Esophagus mucosa (tissue), 1 donor: ENCODE measurements at places on chromosomes 2 and 18. TPM values are rescaled to one million over a fixed set of nuclear protein-coding genes. Genes with fewer than 3 reads are reported as not detected.

Gene IL1RL1
- total RNA-seq, result 2.8 TPM

Gene SLC38A11
- 0.48 TPM for total RNA-seq

Gene TMEM163
- total RNA-seq, result 0.20 TPM

Gene DPP10
- not detected for total RNA-seq

Gene PLEKHH2
- total RNA-seq, result 1.6 TPM

Gene ASPRV1
- total RNA-seq, result 0.16 TPM

Gene LINC00305
- not detected for total RNA-seq

Gene TMEM200C
- 0.12 TPM for total RNA-seq

Gene RBKS
- total RNA-seq, result 4.5 TPM

Gene SMIM21
- not detected for total RNA-seq

Gene FAM228B
- total RNA-seq, result 5.7 TPM

Gene TXNDC2
- total RNA-seq, result not detected

Gene SETBP1
- 8.5 TPM for total RNA-seq

Gene HOXD13
- total RNA-seq, result not detected

Gene CD207
- total RNA-seq, result not detected

Gene DSC1
- total RNA-seq, result 0.52 TPM

Gene MPPE1
- total RNA-seq, result 25.7 TPM

Gene CD302
- total RNA-seq, result 1.6 TPM

Gene DNAH7
- total RNA-seq, result 0.12 TPM

Gene GATA6
- total RNA-seq, result 0.32 TPM

Gene ATRAID
- 75.0 TPM for total RNA-seq

Gene OTOS
- not detected for total RNA-seq

Gene KLHL30
- 0.08 TPM for total RNA-seq

Gene CRYBA2
- not detected for total RNA-seq

Gene AQP12B
- total RNA-seq, result not detected

Gene CROCC2
- 0.12 TPM for total RNA-seq

Gene LONRF2
- total RNA-seq, result 0.48 TPM

Gene SERPINB10
- 0.36 TPM for total RNA-seq

Gene FOXD4L1
- total RNA-seq, result 0.16 TPM

Gene MORN2
- total RNA-seq, result 11.2 TPM

Gene AQP12A
- not detected for total RNA-seq

Gene POTEE
- total RNA-seq, result 0.12 TPM

Gene OSBPL6
- 6.5 TPM for total RNA-seq

Gene GLI2
- 0.72 TPM for total RNA-seq

Gene B4GALT6
- total RNA-seq, result 2.9 TPM

Gene UGT1A4
- 0.80 TPM for total RNA-seq

Gene ME2
- 16.7 TPM for total RNA-seq

Gene GAREM2
- total RNA-seq, result 0.68 TPM

Gene AMER3
- not detected for total RNA-seq

Gene TEKT4
- total RNA-seq, result not detected

Gene REG3A
- not detected for total RNA-seq

Gene STPG4
- total RNA-seq, result 0.16 TPM

Gene ALPI
- total RNA-seq, result not detected

Gene MTERF4
- total RNA-seq, result 23.7 TPM

Gene PRKD3
- total RNA-seq, result 17.4 TPM

Gene REG1A
- not detected for total RNA-seq

Gene ELOA2
- total RNA-seq, result not detected
